Activated CD4-positive, CD25-positive, alpha-beta regulatory T cell treated with anti-CD3 and anti-CD28 coated beads, Interleukin-2, amount 50 U/mL, for 24 hours (primary cell): ENCODE measurements at places on chromosomes 4 and X.

DNA sequence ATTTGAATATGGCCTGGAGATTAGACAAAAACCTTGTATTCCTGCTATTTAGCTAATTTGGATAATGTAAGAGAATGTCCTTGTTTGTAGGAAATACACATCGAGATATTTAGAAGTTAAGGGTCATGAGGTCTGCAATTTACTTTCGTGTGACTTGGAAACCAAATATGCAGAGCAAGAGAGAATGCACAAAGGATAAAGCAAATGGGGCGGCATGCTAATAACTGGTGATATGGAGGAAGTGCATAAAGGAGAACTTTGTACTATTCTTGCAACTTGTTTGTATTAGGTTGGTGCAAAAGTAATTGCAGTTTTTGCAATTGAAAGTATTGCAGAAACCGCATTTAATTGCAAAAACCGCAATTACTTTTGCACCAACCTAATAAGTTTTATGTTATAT lies 7.2 kb upstream of the CXCR3 start:
- ATAC-seq, result no peak

GRCh38 chr4:143186212-143186611 lies 1.5 kb downstream of the USP38 start:
- ATAC-seq, result no peak

- no peak for ATAC-seq
Observed at GRCh38 chr4:158182736-158183135, 9.9 kb upstream of the GASK1B start.

DNA sequence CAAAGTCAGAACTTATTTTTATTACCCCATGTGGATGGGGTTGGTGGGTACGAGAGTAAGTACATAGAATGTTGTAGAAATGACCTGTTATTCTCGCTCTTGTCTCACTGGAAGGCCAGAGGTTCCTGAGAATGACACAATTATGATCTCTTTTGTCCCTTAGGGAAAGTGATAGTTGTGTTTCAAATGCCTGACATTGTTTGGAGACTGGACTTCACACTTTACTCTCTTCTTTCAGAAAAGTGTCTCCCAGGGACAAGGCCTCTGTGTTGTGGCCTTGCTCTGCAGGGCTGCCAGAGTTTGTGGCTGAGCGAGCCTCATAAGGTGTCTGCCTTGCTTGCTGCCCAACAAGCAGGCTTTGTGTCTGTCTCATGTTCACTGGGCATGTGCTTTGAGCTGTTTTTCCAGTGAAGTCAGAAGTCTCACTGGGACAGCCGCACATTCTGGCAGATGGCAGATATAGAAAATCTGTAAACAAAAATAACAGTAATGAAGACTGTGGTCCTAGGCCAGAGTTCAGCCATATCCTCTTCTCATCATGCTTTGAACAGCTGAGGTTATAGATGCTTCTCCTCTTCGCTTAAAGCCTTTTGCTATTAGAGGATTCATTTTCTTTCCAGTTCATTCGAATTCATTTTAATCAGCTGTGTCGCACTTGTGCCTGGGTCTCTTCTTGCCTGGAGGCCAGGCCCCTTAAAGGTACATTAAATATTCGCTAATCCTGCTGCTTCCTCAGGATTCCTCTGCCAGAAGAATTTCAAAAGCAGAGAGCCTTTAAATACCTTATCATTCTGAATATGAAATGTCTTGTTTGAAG lies 14.4 kb downstream of the PPEF1 start:
- no peak for ATAC-seq

DNA sequence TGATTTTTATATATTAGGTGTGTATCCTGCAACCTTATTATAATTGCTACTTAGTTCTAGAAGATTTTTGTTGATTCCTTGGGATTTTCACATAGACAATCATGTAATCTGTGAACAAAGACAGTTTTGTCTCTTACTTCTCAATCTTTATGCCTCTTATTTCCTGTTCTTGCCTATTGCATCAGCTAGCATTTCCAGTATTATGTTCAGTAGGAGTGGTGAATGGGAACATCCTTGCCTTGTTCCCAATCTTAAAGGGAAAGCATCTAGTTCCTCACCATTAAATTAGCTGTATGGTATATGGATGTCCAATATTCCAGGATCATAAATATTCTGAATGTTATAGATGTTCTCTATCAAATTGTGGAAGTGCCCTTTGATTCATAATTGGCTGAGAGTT lies 41.8 kb downstream of the AWAT2 start:
- ATAC-seq, result no peak

DNA sequence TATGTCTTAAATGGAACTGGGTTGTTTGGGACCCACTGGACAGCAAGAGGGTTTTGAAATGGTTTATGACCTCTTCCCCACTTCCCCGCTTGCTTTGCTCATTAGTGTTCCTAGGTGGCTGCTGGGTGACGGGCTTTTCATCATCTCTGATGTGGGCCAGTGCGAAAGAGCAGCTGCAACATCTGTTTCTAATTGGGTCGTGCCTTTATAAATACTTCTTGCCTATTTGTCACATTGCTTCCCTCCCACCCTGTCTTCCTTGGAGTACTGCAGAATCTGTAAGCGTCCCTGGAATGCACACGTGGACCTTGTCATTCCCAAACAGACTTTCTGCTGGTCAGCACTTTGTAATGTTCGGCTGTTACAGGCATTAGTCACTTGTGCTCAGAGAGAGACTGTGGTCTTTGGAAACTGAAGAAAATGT lies 35.2 kb downstream of the SEPTIN11 start:
- no peak for ATAC-seq

DNA sequence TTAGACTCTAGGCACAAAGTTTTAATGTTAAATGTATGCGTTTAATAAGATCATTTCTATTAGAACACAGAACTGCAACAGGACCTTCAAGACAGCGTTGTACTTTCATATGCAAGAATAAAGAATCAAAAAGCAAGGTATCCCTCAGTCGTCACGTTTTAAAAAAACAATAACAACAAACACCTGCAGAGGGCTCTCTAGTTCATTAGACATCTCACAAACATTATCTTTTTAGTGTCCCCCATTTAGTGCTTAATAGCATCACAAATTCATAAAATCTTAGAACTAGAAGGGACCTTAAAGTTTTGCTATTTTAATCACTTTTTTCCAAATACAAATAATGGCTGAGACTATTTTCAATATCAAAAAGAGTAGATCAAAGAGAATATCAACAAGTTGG lies 236.6 kb downstream of the DCHS2 start:
- ATAC-seq, result no peak

DNA sequence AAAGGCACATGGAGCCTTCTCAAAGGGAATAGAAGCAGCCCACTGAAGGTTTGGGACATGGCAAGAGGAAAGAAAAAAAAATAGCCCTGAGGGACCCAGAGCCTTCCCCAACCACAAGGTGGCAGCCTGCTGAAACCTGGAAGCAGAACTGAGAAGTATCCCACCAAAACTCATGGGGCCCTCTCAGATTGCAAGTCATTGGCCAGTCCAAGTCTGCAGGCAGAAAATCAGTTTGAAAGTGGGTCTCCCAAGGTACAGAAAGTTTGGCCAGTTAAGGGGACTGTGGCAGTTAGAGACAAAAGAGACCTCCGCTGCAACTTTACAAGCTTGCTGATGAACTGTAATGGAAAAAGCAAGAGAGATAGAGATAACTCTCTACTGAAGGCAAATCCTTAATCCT lies 155.8 kb downstream of the ANTXR2 start:
- no peak for ATAC-seq

DNA sequence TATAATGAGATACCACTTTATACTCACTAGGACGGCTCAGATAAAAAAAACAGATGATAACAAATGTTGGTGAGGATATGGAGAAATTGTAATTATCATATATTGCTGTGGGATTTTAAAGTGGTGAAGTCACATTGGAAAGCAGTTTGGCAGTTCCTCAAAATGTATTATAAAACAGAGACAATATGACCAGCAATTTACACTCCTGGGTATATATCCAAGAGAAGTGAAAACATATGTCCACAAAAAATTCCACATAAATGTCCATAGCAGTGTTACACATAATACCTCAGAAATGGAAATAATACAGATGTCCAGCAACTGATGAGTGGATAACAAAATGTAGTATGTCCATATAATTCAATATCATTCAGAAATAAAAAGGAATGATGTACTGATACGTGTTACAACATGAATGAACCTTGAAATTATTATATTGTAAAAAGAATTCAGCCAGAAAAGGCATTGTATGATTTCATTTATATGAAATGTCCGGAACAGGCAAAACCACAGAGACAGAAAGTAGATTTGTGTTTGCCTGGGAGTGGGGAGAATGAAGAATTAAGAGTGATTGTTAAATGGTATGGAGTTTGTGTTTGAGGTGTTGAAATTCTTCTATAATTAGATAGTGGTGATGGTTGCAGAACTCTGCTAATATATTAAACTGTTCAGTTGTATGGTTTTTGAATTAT lies 220.9 kb downstream of the SLC7A11 start:
- ATAC-seq, result no peak

DNA sequence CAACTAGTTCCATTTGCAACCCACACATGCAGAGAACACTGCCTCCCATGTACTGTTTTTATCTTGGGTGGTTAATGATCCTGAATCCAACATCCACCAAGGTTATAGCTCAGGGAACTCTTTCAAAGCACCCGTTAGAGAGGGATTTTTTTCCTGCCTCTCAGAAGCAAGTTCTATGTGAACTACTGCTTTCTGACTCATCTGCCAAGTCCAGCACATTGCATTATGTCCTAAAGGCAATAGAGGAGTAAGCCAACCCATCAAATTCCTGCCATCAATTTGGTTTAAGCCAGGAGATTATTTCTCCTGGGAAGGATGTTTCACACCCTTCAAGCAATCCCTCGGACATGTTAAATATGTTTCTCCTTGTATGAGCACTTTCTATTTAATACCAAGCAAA lies 334.5 kb downstream of the GASK1B start:
- ATAC-seq, result no peak

GRCh38 chr4:176302283-176303275 lies 17.2 kb upstream of the SPCS3 start:
- ATAC-seq, result no peak

- ATAC-seq, result no peak
Observed at GRCh38 chr4:134911941-134912340, 710.4 kb upstream of the PABPC4L start.

- no peak for ATAC-seq
Observed at GRCh38 chrX:76148041-76148665, 24.7 kb upstream of the PBDC1 start.

GRCh38 chr4:53173576-53173975 lies 192.3 kb downstream of the SCFD2 start:
- ATAC-seq, result no peak

- peak; percentile 60 for ATAC-seq
Observed at GRCh38 chr4:39118034-39118658, 56.1 kb downstream of the KLHL5 start.

DNA sequence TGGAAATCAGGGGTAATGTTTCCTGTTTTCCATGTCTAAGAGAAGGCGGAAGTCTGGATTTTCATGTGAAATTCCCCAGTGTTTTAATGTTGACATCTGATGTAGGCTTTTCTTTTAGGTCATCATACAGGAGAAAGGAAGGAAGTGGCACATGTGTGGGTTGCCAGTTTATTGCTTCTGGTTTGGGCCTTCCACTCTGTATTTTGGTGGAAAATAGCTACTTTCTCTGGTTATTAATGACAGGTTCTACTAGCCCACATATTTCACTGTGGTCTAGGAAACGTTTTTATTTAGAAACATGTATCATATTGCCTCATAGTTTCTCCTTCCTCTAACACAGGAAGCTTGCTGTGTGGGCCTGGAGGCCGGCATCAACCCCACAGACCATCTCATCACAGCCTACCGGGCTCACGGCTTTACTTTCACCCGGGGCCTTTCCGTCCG lies 7.2 kb downstream of the PDHA1 start:
- ATAC-seq, result peak; percentile 51

GRCh38 chrX:23993012-23993633 lies 33.9 kb downstream of the KLHL15 start:
- peak; percentile 86 for ATAC-seq

GRCh38 chrX:10190367-10190766 lies 33.6 kb downstream of the CLCN4 start:
- no peak for ATAC-seq

DNA sequence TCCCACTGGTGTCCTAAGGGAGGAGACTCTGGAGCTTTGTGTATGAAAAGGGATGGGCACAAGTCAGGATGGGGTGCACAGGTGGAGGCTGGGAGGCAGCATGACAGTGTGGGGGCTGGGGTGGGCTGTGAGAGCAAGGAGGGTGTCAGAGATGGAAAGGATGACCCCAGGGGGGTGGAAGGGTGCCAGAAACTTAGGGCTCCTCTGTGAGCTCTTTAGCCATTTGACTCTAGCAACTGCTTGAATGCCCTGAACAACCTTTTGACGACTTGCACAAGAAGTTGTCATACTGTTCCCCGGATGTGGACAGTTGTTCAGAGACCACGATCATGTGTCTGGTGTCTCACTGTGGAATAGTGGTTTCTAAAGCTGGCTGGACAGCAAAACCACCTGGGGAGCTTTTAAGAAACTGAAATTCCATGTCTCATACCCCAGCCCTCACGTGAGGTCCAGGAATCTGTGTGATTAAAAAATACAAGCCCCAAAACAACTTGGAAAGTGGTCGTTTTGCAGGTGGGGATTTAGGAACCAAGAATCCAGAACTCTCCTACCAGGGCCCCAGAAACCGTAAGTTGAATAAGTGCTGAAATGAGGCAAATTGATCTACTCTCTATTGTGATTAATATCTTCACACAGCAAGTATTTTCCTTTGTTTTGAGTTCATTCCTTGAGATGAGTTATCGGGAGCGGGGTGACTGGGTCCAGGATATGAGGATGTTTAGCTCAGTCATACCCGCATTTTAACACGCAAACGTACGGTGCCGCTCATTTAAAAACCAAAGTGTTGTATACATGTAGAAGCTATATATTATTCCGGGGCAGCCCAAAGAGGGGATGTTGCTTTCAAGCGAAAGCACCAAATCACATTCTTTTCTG lies 3.4 kb downstream of the RHOH start:
- peak; percentile 54 for ATAC-seq

GRCh38 chr4:141432000-141432712 lies 204.2 kb upstream of the IL15 start:
- ATAC-seq, result no peak

DNA sequence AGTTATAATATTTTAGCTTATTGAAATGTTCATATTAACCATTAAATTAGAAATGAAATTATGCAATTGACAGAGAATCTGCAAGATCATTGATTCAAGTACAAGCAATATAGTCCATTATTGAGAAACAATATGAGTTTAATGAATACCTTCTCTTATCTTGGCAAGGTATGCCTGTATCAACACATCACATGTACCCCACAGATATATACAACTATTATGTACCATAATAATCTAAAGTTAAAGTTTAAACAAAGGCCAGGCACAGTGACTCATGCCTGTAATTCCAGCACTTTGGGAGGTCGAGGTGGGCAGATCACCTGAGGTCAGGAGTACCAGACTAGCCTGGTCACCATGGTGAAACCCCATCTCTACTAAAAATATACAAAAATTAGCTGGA lies 514.7 kb downstream of the PCDH7 start:
- ATAC-seq, result no peak

- ATAC-seq, result peak; percentile 39
Observed at GRCh38 chr4:25861951-25862410, 807 bp downstream of the SEL1L3 start.
